ENCODE measurements at places on chromosomes 2 and 18.

DNA sequence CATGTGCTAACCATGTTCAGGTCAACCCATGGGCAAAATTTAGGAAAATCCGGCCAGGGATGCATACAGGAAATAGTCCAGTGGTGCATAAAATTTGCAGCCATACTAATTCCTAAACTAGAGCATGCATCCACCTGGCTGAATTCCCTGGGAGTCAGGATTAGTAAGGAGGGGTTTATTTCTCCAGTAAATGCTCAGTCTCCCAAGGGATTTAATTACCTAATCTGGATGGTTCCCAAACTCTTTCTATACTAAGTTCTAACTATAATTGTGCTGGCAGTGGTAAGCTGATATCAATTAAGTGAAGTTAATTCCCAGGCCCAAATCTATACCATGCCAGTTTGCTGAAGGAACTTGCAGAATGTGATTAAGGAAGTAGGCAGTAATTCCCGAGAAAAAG, 26.2 kb upstream of the EVA1A start:
- DNase-seq: no peak

DNA sequence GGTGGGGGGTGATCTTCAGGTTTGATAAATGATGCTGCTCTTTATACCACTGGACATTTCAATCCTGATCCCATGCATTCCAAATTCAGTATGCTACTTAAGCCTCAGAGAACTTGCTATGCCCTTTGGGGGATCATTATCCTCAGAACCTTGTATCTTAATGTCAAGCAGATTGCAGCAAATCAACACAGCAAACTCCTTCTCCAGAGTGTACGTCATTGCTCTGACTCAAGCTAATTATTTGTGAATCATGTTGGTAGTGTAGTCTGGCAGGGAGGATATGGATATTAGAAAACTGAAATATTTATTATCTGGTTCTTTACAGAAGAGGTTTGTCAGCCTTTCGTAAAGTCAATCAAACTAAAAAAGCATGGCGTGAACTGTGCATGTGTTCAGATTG, 562.5 kb upstream of the FAM98A start:
- no peak for DNase-seq

DNA sequence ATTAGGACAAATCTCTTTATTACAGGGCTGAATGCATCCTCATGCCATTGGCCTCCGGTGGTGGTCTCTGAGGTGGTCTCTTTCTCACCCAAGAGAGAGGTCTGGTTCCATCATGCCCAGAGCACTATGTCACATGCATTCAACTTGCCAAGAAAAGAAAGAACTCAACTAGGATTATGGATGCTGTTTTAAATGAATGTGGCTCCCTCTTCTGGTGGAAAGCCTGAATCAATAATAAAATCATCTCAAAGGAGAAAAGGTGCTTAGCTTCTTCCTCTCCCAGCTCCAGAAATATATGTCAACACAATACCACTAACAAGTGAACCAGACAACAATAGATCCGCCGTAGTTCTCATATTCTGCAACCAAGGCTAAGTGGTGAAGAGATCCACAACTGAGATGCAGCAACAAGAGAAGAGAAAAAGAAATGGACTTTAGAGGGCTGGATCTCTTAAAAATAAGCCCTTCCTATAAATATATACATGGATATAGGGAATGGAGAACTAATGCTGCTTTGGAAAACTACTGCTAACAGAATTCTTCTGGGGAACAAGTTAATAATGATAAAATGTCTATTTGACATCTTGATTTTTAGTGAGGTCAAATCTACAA, 396.8 kb downstream of the NCKAP5 start:
- DNase-seq: peak; percentile 61

- DNase-seq: peak; percentile 16
Measured at GRCh38 chr2:234251326-234252271, 201.1 kb downstream of the SPP2 start.

GRCh38 chr18:74942319-74942910, 266.5 kb downstream of the PTGR3 start:
- no peak for DNase-seq

DNA sequence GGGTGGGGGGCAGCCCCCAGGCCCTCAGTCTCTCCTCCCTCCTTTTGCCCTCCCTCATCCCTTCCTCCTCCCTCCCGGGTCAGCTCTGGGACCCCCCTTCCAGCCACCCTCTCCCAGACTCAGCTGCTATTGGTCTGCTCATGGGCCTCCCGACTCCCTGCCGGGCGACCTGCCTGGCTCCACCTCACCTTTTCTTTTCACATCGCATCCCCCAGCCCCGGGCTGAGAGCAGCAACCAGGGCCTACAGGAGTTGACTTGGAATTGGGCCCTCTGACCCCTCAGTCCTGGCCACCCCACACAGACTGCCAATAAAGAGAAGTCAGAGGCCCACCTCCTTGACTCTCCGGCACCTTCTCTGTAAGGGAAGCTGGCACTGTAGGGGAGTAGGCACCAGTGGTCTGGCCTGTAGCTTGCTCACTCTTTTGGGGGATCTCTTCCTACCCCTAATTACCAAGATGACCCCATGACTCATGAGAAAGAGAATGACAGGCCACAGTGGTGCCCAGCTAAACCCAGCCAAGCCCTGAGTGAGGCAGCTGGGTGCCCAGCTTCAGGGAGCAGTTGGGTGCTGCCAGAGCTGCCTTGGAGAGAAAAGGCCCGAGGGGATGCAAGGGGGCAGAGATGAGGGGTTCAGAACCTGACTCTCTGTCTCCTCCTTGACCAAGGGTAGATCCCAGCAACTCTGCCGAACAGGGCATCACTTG, 2.0 kb upstream of the ECEL1 start:
- DNase-seq: no peak

DNA sequence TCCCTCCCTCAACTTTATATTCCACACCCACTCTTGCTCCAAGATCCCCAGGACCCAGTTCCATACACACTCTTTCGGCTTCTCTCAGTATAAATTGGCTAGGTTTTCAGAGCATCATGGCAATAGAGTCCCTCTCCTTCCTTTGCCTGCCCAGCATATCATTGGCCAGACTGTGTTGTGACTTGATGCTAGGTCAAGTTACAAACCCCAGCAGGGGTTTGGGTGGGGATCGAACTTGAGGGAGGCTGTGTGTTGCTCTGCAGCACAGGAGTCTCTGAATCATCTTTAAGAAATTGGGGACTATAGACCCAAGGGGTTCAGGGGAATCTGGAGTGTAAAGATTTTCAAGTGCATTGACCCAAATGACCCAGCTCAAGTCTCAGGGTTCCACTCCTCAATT, 477.5 kb upstream of the MEIS1 start:
- no peak for DNase-seq

DNA sequence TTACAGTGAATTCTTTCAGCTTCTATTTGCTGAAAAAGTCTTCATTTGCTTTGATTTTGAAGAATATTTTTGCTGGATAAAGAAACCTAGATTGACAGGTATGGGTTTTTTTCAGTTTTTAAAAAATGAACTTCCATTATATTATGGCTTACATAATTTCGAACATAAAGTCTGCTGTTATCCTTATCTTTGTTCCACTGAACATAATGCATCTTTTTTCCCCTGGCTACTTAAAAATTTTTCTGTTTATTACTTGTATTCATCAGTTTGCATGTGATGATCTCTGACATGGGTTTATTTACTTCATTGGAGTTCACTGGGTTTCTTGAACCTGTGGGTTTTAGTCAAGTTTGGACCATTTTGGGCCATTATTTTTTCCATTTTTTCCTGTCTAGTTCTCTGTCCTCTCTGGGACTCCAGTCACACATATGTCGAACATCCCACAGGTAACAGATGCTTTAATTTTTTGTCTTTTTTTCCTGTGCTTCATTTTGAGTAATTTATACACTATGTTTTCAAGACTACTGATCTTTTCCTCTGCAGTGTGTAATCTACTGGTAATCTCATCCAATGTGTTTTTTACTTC, 33.1 kb downstream of the SEC11C start:
- peak; percentile 63 for DNase-seq

DNA sequence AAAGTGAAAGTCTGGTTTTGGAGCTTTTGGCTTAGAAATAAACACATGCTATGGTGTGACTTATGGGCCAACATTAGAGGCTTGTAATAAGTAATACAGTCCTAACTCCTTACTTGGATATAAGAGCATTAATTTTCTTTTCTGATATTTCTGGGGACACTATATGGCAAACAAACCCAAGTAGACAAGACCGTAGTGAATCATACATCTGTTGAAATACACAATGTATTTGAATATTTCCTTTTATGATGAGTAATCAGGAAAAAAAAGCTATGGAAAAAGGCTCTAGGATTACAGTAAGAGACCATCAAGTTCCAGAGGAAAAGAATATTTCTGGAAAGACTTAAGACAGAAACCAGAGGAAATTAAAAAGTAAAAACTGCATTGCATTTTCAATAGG, 146.0 kb upstream of the CYP26B1 start:
- DNase-seq: no peak

DNA sequence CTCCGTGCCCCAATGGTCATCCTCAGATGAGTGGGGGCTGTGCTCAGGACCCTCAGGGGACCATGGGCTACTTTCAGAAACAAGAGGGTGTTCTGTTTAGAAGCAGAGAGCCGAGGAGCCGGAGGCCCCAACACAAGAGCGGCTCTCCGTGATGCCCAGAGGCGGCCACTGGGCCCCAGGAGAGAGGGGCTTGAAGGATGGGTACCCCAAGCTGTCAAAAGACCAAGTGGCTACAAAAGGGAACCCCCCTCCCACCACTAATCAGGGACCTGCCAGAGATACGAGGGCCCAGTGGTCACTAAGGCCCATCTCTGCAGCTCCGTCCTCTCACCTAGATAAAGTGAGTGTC, 93.6 kb downstream of the HDAC4 start:
- DNase-seq: no peak

DNA sequence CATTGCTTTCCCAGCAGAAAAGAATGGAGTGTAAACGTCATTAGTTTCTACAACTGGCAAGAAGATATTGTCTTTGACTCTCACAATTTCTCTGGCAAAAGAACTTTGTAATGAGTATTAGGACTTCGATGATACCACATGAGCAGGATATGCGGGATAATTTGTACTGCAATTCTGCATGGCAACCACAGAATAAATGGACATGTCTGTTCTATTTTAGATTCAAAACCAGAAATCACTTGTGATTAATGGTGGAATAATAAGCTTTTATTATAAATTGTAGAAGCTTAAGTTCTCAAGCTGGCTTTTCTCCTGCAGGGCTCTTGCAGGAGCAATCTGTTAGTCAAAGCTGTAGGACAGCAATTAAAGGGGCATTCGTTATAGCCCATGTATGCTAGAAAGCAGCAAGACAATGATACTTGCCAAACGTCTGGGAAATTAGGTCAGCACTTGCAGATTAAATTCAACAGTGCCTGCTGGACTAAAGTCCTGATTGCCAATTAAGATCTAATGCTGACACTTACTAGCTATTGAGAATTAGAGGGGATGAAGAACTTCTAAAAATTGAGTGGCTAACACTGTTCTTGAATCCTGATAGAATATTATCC, 177.9 kb downstream of the PTH2R start:
- DNase-seq: no peak

- peak; percentile 86 for DNase-seq
Measured at GRCh38 chr18:34223164-34223892, 1.4 kb downstream of the NOL4 start.

DNA sequence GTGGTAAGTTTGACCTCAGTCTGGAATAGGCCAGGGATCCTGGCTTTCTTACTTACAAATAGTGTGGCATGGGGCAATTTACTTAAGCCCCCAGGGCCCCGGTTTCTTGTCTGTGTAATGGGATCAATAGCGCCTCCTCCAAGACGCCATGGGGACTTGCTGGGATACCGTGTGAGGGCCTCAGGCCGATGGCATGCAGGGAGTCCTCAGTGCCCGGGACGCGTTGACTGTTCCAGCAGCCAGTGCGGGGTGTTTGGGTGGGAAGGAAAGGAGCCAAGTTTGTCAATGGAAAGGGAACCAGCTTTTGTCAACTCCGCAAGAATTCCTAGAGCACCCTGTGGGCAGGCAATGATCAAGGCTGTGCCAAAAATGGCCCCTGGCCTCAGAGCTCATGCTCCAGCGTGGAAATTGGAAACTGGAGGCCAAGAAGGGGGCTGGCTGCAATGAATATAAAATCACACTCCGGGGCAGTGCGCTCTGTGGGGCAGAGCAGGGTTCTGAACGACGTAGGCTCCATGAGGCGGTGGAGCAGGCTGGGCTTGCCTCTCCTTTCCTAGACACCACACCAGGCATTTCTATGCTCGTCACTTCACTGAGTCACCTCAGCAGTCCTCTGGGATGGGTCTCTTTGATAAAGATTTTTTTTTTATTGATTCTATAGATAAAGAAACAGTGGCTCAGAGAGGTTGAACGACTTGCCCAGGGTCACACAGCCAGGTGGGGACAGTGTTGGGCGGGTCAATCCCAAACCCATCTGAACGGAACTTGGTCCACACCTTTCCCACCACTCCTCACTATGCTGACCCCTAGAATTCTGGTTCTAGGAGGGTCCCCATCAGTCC, 56.7 kb upstream of the ASAP2 start:
- no peak for DNase-seq

DNA sequence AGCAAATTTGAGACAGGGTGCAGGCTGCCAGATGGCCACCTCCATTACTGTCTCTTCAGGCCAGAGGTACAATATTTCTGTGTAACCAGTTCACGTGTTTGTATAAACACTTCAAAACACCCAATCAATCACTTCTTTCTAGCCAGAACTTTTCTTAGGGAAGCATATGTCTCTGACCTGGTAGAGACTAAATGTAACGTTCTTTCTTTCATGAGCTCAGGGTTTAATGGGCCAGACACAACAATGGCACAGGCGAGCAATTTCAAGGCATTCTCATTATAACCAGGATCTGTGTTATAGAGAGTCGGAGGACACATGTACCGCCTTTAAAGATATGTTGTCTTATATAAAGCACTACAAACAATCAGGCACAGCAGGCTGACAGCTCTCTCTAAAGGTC, 1846.4 kb upstream of the PIK3C3 start:
- DNase-seq: peak; percentile 32

DNA sequence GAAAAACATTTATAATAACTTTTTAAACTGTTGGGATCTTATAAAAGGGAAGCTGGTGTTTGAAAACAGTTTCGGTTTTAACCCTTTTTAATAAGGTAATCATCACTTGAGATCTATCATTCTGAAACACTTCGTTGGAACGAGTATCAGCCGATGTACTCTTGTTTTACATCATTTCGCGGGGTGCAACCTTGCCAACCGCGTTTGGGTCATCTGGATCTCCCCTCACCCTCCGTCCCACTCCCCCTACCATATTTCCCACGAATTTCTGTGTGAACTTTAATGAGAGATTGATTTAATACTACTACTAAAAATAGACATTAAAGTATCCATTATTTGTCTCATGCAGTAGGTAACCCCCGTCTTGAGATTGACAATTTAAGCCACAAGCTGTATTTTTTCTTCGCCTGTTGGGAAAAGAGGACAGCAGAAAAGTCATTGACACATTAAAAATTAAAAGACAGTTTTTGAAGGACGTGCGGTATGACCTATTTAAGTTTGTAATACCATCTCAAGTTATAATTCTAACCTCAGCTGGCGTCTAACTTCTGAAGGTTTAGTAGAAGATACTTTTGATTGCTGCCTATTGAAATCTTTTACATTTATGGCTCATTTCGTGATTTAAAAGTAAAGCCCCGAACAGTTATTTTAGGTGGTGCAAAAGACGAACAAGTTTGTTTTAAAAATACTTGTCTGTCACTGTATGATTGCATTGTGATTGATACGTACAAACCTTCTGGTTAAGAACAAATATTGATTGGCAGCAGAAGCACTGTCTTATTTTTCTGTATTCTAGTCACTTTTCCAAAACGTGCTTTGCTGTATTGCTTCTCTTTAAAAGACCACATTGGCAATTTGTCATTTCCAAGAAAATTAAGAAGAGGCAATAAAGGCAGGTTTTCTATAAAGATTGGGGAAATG, 1.5 kb downstream of the CREB1 start:
- DNase-seq: peak; percentile 59

GRCh38 chr18:62576845-62577512, 54.2 kb downstream of the ZCCHC2 start:
- no peak for DNase-seq

Data from DMS53 (cell line).